ENCODE measurements at places on chromosomes 3 and 15.

GRCh38 chr3:16349986-16350596, 85.1 kb downstream of the OXNAD1 start:
- no peaks in the 10 kb centered on the region for H3K27me3 ChIP-seq
- H3K4me3 ChIP-seq = no peak overlapping the region
- DNase-seq = no peak
- no peaks in the 10 kb centered on the region for H3K36me3 ChIP-seq
- H3K4me1 ChIP-seq = no peaks in the 10 kb centered on the region

- H3K36me3 ChIP-seq = no peaks in the 10 kb centered on the region
- DNase-seq = no peak
- no peak overlapping the region for H3K4me3 ChIP-seq
- no peak overlapping the region for H3K27ac ChIP-seq
- H3K4me1 ChIP-seq = no peaks in the 10 kb centered on the region
These were observed 108.4 kb downstream of the CORO2B start for GRCh38 chr15:68687136-68687735.

- H3K4me1 ChIP-seq = no peaks in the 10 kb centered on the region
- H3K4me3 ChIP-seq = no peak overlapping the region
- peaks cover 78% of the 10 kb centered on the region for H3K27me3 ChIP-seq
- no peak overlapping the region for H3K27ac ChIP-seq
These were observed 59.1 kb upstream of the FOXB1 start for GRCh38 chr15:59945036-59945435.

- DNase-seq = no peak
- peaks cover 28% of the 10 kb centered on the region for H3K27me3 ChIP-seq
- no peak overlapping the region for H3K27ac ChIP-seq
- no peaks in the 10 kb centered on the region for H3K36me3 ChIP-seq
These were observed 137.0 kb upstream of the C2CD4B start for GRCh38 chr15:62301993-62302675.

DNA sequence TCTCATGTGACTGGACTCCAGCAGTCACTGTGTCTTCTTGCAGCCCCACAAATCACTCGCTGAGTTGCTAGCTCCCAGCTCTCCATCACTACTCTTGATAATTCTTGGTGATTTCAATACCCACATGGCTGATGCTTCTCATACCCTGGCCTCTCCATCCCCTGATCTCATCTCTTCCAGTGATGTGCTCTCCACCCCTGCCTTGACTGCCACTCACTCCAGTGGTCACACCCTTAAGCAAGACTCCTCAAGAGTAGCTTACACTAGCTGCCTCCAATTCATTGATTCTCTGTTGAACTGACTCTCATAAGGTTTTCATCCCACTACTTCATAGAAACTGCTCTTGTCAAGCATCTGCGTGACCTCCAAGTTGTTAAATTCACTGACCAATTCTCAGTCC, 837 bp downstream of the GRK7 start:
- H3K27me3 ChIP-seq = no peaks in the 10 kb centered on the region
- H3K27ac ChIP-seq = no peak overlapping the region
- H3K4me3 ChIP-seq = no peak overlapping the region
- no peaks in the 10 kb centered on the region for H3K4me1 ChIP-seq

DNA sequence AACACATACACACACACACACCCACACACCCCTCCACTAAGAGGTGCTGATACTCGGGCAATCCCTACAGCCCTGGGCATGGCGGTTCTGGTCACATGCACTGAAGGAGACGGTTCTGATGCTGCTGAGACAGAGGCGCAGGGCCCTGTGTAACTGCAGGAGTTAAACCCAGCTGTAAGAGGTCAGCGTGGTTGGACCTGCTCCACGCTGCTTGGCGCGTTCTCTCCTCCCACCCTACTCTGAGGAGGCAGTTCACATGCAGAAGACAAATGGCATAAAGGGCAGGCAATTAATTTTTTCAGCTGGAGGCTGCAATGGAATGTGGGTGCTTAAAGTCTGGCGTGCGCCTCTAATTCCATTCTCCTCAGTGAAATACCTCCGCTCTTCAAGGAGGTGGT, 35.2 kb downstream of the GRK7 start:
- no peak for DNase-seq
- H3K36me3 ChIP-seq = no peaks in the 10 kb centered on the region
- no peak overlapping the region for H3K4me3 ChIP-seq

- no peaks in the 10 kb centered on the region for H3K27me3 ChIP-seq
- H3K27ac ChIP-seq = peak overlapping the region; percentile 39
- no peak for DNase-seq
- H3K36me3 ChIP-seq = peaks cover 19% of the 10 kb centered on the region
These were observed 688 bp downstream of the XPC start for GRCh38 chr3:14177580-14178246.

DNA sequence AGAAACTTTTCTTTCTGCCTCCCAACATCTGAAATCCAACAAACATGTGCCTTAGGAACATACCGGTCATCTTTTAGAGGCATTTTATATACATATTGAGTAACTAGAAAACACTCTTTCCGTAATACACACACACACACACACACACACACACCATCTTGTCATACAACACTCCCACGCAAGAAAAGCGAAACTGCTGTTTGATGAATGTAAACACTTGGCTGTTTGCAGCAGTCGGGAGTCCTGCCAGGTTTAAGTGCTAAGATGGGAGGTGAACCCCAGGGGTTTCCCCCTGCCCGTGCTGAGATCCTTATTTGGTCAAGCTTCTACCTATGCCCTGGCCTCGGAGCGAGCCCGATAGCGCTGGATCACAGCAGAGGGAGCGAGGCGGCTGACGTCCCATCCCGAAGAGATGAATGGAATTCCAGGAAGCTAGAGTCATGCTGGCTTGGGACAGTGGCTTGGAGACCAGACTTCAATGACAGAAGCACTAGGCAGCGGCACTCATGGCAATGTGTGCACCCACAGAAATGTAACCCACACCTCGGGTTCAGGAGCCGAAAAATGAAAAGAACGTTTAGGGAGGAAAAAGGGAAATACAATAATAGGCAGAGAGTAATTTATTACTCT, 1.3 kb upstream of the THBS1 start:
- peak; percentile 89 for DNase-seq
- H3K4me1 ChIP-seq = peaks cover 40% of the 10 kb centered on the region
- peak overlapping the region; percentile 87 for H3K4me3 ChIP-seq
- peak overlapping the region; percentile 93 for H3K27ac ChIP-seq

- no peak overlapping the region for H3K27ac ChIP-seq
- no peaks in the 10 kb centered on the region for H3K4me1 ChIP-seq
- H3K4me3 ChIP-seq = no peak overlapping the region
- H3K36me3 ChIP-seq = peaks cover 91% of the 10 kb centered on the region
- H3K27me3 ChIP-seq = no peaks in the 10 kb centered on the region
These were observed 55.9 kb downstream of the DNASE1L3 start for GRCh38 chr3:58154626-58155449.

DNA sequence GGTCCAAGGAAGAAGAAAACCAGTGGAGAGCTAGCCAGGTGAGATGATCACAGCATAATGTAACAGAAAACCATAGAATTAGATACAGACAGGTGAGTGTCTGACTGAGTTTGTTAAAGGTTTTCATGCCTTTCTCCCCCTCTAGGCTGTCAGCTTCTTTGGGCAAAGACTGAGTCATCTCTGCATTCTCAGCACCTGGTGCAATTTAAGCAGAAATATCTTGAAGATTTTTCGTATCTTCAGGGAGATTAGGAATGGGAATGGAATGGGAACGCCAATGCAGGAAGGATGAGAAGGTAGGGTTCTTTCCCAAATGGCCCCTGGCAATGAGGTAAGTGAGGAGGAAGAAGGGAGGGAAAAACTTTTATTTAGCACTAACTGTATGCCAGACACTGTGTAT, 122.0 kb upstream of the SLC7A14 start:
- H3K36me3 ChIP-seq = peaks cover 8% of the 10 kb centered on the region
- H3K4me1 ChIP-seq = peaks cover 22% of the 10 kb centered on the region
- no peaks in the 10 kb centered on the region for H3K27me3 ChIP-seq
- no peak overlapping the region for H3K4me3 ChIP-seq
- no peak overlapping the region for H3K27ac ChIP-seq

GRCh38 chr15:50071551-50072258, 47.3 kb downstream of the ATP8B4 start:
- no peaks in the 10 kb centered on the region for H3K4me1 ChIP-seq
- no peak overlapping the region for H3K4me3 ChIP-seq
- no peaks in the 10 kb centered on the region for H3K36me3 ChIP-seq
- H3K27me3 ChIP-seq = no peaks in the 10 kb centered on the region
- no peak for DNase-seq

- DNase-seq = no peak
- no peak overlapping the region for H3K27ac ChIP-seq
- peaks cover 18% of the 10 kb centered on the region for H3K4me1 ChIP-seq
- no peaks in the 10 kb centered on the region for H3K27me3 ChIP-seq
- H3K4me3 ChIP-seq = no peak overlapping the region
These were observed 84.7 kb upstream of the THBS1 start for GRCh38 chr15:39495871-39496840.

DNA sequence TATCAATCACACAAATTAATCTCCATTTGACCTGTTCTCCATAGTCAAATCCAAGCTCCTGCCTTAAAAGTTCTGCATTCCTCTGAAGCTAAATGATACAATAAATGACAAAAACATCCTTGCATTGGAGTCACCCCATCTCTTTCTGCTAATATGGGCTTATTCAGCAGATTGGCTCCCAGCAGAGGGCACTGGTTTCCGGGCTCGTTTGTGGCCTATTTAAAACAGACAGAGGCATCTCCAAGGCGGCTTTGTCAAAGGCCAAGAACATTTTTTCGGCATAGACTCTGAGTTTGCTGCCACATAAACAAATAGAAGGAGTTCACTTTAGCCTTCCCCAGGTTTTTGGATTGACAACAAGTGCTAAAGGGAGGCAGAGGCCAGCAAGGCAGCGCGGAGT, 204.4 kb upstream of the RASGRP1 start:
- no peak overlapping the region for H3K4me3 ChIP-seq
- H3K27me3 ChIP-seq = no peaks in the 10 kb centered on the region
- no peaks in the 10 kb centered on the region for H3K36me3 ChIP-seq
- DNase-seq = peak; percentile 19
- H3K4me1 ChIP-seq = no peaks in the 10 kb centered on the region
